NCI-H2029 treated with DMSO at 0.1 percent for 48 hours (cell line): ENCODE measurements at places on chromosomes 2 and 18.
A peak's percentile ranks its signal among the peaks of the same experiment; 100 is the strongest.

- no peak for DNase-seq
Observed at GRCh38 chr2:95240091-95240490, 32.8 kb downstream of the ZNF892 start.

- no peak for DNase-seq
Observed at GRCh38 chr2:122340246-122340645, 584.8 kb downstream of the TSN start.

GRCh38 chr18:36312806-36313395 lies 15.4 kb downstream of the FHOD3 start:
- no peak for DNase-seq

- DNase-seq: no peak
Observed at GRCh38 chr2:180246268-180246667, 239.2 kb upstream of the CWC22 start.

- DNase-seq: no peak
Observed at GRCh38 chr18:50847192-50847591, 27.4 kb upstream of the MRO start.

DNA sequence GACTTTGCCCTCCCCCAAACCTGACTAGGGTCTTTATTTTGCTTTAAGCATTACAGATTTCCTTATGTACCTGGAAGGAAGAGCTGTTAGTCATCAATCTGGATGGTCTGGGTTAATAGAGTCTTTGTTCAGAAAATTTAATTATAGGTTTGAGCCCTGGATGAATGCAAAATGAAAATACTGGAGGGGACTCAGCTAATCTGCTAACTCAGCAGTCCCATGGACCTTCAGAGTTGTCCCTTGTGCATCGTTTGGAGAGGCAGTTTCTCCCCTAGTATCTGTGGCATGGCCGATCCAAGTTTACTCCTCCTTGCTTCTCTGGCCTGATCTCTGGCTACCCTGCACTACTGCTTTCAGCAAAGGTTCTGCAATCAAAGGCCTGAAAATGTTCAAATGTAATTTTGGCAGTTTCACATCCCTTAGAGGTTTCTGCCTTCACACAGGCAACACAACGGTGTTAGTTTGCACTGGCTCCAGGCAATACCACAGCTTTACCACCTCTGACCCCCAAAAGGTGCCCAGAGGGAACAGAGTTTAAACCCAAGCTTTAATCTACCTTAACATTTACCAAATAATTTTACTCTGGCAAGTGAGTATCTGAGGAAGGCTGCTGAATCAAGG lies 134.3 kb downstream of the THADA start:
- DNase-seq: no peak

GRCh38 chr2:160920061-160920460 lies 240.2 kb upstream of the TANK start:
- DNase-seq: no peak

GRCh38 chr2:85702172-85702571 lies 8.0 kb downstream of the GNLY start:
- DNase-seq: no peak

DNA sequence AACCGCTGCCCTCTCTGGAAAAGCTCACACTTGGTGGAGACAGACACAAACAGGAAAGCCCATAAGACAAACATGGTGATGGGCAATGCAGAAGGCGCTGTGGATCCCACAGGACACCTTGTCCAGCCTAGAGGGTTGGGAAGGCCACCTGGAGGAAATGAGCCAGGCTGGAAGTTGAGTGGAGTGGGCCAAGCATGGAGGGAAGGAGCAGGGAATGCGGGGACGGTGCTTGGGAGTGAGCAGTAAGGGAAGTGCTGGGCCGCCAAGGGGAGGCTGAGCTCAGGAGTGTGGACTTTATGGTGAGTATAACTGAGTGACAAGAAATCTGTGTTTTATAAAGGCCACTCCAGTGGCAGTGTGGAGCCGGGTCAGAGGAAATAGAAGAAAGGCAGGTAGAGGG lies 2.8 kb upstream of the GRHL1 start:
- no peak for DNase-seq

- no peak for DNase-seq
Observed at GRCh38 chr2:46351750-46352138, 54.5 kb downstream of the EPAS1 start.

- no peak for DNase-seq
Observed at GRCh38 chr18:5297597-5297996, 2.1 kb upstream of the ZBTB14 start.

- no peak for DNase-seq
Observed at GRCh38 chr2:12796657-12797056, 79.9 kb downstream of the TRIB2 start.

DNA sequence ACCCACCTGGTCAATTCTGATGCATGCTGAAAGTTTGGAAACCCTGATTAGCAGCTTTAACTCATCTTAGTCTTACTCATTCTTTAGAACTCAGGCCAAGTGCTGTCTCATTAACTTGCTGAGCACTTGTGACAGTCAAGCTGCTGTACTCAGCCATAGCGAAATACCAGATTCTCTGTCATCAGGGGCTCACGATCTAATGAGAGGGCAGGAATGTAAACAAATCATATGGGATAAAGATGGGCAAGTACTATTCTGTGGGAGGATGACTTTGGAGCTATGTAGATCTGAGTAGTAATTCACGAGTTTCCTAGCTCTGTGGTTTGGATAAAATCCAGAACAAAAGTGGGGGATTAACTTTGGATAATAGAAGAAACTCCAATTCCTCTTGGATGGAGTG lies 376.6 kb downstream of the HRH4 start:
- DNase-seq: no peak

- DNase-seq: no peak
Observed at GRCh38 chr2:86461042-86461743, 20.0 kb downstream of the KDM3A start.

- no peak for DNase-seq
Observed at GRCh38 chr2:217652761-217653639, 349.8 kb downstream of the TNS1 start.

DNA sequence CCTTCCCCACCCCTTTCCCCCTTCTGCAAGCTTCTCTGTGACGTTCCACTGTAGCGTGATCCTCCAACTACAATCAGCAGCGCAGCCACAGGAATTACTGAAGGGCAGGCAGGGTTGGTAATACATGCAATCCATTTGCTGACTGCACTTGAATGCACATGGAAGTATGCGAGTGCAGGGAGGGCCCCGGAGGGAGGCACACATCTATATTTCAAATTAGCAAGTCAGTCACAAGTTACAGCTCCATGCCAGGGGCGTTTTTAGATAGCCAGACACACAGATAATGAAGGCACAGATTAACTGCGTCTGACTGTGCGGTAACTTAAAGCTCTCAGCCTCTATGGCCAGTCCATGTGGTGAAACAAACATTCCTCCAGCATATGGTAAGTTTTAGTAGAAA lies 209.2 kb upstream of the GATA6 start:
- DNase-seq: no peak

GRCh38 chr2:187842978-187843847 lies 289.0 kb upstream of the TFPI start:
- DNase-seq: peak; percentile 10

GRCh38 chr2:70807102-70807827 lies 13.1 kb downstream of the CLEC4F start:
- no peak for DNase-seq

GRCh38 chr2:1701556-1702185 lies 42.6 kb downstream of the PXDN start:
- no peak for DNase-seq

DNA sequence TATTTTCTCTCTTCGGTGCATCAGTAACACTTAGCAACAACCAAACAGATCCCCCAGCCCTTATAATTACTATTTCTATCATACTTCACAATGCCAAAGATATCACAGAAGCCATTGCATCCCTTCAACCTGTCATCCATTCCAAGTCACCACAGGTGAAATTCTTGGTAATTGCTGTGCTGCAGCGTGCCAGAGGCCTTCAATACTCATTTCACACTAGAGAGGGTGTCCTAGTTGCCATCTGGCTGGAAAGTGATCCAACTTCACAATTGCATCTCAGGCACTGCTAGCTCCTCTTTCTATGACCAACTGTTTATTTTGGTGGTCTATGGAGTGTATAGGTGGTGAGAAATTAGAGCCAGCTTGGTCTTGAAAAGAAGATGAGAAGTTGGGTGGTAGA lies 131.2 kb downstream of the NUP35 start:
- DNase-seq: no peak

GRCh38 chr18:74819433-74820059 lies 221.9 kb downstream of the ZNF407 start:
- DNase-seq: no peak

GRCh38 chr18:69951182-69951581 lies 3.5 kb upstream of the CD226 start:
- DNase-seq: no peak

- DNase-seq: no peak
Observed at GRCh38 chr18:51659781-51660180, 462.3 kb upstream of the MEX3C start.

DNA sequence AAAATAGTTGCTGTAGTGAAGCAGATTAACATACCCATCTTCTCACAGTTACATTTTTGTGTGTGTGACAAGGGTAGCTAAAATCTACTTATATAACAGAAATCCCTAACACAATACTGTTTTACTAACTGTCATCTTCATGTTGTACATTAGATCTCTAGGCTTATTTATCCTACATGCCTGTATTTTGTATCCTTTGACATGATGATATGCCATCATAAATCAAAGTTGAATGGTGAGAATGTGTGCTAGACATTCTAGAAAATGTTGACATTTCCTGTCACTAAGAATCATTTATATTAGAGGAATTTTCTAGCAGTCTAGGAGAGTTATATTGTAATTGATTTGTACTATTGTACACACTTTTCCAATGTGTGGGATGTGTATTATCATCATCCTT lies 21.5 kb upstream of the CALCRL start:
- DNase-seq: no peak

- no peak for DNase-seq
Observed at GRCh38 chr2:171008550-171009205, 79.6 kb downstream of the GORASP2 start.

DNA sequence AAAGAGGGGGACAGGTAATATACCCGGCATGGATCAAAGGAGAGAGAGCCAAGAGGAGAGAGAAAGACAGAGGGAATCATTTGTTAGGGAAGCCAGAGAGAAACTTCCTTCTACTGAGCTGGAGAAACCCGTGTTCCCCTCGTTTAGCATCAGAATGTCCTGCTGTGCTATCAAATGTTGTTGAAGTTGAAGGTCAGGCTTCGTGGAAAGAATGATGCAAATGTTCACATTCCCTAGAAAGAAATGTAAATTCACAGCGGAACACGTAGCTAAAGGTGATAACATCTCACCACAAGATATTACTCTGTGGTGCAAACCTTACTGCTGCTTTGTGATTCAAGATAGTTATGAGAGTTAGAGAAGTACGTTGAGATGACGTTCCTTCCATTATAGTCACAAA lies 258.1 kb downstream of the LNPK start:
- no peak for DNase-seq

DNA sequence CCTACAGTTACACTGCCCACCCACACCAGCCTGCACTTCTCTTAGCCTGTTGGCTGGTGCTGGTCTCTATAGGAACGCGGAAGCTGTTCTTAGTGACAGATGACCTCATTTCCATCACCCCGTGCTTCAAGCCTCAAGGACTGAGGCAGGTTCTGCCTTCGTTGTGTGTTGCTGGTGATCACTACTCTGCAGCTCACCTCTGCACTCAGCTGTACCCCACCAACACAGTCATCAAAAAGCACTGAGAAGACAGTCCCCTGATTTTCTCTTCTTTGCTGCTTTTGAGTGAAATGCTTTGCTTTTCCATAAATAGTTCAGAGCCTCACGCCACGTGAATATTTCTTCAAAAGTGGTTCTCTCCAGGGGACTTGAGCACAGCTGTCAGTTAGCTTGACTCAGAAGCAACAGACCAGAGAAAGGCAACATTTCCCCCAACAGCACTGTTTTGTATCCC lies 225.7 kb upstream of the CCDC150 start:
- DNase-seq: no peak

GRCh38 chr2:45301307-45302277 lies 292.3 kb upstream of the SIX2 start:
- DNase-seq: peak; percentile 73

GRCh38 chr2:160345071-160345764 lies 145.1 kb upstream of the ITGB6 start:
- no peak for DNase-seq

GRCh38 chr2:216399621-216400020 lies 12.7 kb upstream of the SMARCAL1 start:
- DNase-seq: no peak
